HS-27A (cell line): ENCODE measurements at places on chromosomes 5 and 9.

- no peak for DNase-seq
Measured at GRCh38 chr5:57831932-57832331, 349.3 kb upstream of the ACTBL2 start.

DNA sequence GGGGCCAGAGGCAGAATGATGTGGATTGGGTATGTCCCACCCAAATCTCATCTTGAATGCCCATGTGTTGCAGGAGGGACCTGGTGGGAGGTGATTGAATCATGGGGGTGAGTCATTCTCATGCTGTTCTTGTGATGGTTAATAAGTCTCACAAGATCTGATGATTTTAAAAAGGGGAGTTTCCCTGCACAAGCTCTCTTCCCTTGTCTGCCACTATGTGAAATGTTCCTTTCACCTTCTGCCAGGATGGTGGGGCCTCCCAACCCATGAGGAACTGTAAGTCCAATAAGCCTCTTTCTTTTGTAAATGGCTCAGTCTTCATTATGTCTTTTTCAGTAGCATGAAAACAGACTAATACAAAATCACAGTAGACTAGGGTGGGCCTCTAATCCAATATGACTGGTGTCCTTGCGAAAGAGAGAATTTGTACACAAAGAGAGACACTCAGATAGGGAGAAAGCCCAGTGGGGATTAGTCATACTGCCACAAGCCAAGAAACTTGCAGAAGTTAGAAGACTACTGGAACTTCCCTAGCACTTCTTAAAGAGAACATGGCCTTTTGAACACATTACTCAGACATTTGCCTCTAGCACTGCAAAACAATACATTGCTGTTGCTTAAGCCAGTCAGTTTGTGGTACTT is 68.4 kb downstream of the ANXA1 start:
- no peak for DNase-seq

DNA sequence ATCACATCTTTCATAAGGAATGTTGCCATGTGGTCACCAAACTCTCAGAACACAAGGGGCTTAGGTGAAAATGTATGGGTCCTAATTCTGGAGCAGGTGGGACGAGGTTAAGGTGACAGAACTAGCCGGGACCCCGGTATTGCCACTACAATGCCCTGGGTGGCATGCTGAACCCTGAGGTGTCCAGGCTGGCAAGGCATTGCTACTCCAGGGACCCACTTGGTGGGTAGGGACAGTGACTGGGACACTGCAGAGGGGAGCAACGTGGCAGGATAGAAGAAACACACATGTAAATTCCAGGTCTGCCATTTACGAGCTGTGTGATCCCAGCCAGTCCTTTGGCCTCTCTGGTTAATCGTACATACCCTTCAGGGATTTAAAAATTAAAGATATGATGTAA is 206.9 kb upstream of the MVB12B start:
- no peak for DNase-seq

DNA sequence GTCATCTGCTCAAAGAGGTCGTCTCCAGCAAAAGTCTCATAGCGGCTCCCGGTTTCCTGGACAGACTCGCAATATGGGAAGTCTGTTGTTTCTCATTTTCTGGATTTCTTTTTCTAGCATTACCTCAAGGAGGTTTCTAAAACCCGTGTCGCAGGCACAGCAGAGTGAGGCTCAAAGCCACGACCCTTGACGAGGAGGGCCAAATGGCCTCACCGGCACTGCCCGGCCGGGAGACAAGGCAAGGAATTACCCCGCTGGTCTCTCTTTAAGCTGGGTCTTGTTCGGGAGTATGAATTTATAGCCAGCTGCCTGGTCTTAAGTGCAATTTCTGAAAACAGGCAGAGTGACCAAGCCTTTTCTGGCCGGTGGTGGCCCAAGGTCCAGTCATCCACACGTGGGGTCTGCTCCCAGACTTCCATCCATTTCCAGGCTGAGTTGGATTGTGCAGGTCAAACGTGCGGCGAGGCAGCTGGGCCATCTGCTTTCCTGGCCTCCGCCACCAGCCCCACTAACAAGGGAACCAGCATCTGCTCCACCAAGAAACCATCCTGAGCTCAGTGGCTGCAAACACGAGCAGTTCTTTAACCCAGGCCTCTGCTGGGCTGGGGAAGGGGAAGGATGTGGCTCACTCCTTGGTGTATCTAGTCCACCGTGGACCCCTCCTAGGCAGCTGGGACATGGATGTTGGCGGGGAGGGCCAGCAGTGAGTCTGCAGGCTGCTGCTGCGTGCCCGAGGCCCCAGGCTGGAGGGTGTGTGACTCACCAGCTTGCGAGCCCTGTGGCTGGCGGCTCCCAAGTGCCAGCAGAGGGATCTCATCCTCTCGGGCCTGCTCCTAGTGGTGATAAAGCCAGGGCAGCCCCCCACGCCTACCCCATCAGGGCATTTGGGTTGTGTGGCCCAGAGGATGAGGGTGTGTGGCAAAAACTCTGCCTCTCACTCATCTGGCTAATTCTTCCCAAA is 55.6 kb upstream of the COL5A1 start:
- DNase-seq, result no peak

DNA sequence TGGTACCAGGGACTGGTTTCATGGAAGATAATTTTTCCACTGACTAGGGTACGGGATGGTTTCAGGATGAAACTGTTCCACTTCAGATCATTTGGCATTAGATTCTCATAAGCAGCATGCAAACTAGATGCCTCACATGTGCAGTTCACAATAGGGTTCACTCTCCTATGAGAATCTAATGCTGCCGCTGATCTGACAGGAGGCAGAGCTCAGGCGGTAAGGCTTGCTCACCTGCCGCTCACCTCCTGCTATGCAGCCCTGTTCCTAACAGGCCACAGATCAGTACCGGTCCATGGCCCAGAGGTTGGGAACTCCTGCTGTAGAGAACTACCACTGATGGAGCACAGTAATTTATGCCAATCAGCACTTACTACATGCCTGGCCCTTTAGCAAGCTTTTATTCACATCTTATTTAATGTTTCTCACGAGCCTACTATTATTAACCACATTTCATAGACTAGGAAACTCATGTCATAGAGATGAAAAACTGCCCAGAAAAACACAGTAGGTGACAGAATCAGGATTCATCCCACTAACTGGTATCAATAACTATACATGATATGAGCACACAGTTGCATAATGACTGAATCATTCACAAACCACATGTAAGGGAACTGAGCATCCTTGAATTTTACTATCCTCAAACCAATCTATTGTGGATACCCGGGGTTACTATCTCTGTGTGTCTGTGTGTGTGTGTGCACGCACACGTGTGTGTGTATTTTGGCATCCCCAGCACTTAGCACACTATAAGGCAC is 46.5 kb downstream of the SVEP1 start:
- DNase-seq, result no peak
